ENCODE measurements at places on chromosomes 11 and 22.

DNA sequence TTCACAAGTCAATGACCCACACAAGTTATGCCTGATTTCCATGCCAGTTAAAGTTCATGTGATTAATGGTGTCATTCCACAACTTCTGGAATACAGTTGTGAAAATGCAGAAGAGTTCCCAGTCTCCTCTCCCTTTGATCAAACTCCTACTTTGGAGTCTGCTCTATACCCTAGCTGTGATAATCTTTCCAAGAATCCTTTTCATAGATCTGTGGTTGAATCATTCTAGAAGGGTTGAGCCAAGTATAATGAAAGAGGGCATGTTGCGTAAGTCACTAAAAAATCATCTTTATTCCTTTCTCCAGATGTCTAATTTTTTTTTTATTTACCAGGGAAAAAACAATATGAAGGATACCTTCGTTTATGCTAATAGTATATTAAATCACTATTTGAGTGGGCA is 89.7 kb upstream of the CARD18 start:
- no peak for DNase-seq

- no peak for DNase-seq
Measured at GRCh38 chr11:125449565-125449964, 46.5 kb downstream of the FEZ1 start.

- DNase-seq = no peak
Measured at GRCh38 chr22:45578524-45579147, 76.0 kb downstream of the FBLN1 start.

- DNase-seq = no peak
Measured at GRCh38 chr22:42207918-42208317, 62.5 kb downstream of the TCF20 start.

DNA sequence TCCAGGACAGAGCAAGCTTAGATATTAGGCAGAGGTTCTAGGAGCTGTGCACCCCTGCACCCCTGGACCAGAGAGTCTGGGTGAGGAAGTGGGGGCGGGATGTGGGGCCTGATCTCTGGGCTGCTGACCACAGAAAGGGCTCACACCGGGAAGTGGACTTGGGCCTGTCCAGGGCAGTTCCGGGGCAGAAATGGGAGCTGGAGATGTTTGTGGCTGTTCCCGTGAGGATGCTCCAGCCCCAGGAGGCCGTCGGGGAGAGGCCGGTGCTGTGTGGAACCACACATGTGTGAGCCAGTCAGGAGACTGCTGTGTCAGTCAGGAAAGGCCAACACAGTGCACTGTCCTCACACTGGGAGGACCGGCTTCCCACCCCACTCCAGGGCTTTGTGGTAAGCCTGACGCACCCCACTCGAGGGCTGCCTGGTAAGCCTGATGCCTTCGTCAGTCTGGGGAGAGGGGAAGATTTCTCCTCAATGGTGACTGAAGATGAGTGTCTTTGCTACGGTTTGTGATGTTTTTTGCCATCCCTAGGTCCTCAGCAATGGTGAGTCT is 741.0 kb downstream of the BRD1 start:
- DNase-seq = no peak

DNA sequence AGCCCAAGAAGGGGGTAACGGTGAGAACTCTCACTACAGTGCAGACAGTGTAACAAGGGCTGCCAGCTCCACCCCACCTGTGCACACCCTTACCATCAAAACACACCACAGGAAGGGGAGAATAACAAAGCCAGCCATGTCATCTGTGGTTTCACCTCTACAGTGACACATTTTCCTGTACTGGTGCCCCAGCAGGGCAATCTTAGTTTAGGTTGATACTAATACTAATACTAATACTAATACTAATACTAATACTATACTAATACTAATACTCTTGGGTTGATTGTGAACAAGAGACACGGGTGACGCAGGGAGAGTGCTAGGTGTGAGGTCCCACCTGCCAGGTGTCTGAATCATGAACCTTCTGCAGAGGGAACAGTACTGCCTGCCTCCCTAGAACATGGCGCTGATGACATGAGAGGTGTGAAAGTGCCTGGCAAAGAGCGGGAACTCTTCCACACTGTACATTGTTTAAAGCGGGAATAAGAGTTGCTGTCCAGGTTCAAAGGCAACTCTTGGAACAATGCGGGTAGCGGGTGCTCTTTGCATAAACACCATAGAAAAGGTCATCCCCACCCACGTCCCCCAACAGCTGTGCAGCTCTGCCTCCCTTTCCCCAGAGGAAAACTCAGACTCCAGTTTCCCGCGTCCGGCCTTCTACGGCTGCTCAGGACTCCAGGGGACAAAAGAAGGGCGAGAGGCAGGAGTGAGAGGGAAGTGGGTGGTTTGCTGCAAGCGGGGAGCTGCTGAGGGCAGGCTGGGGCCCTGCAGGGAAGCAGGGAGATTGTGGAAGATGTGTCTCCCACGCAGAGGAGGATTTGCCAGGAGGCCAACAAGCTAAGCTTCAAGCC is 25.0 kb upstream of the TMPRSS4 start:
- DNase-seq = no peak

- no peak for DNase-seq
Measured at GRCh38 chr22:26922806-26923205, 265.4 kb downstream of the MIAT start.

GRCh38 chr22:42948294-42948693 is 66.7 kb downstream of the PACSIN2 start:
- DNase-seq = no peak

DNA sequence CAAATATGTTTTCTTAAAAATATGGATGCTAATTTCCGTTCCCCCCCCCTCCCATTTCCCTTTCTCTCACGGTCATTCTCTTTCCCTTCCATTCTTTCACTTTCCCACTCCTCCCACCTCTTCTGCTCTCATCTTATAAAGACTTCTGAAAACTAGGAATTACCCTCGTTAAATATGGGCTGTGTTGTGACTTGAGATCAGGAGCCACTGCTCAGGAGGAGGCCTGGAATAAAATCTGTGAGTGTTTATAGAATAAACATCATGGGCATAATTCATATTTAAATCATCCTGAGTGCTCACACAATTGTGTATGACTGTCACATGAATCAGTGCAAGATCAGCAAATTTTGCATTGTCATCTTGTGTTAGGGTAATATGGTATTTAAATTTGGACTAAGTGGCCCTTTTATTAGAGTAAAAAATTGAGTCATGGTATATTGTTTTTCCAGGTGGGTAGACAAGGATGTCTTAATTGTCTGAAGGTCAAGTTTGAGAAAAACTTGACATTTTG is 208.0 kb downstream of the DDX10 start:
- DNase-seq = no peak
